T-helper 1 cell treated with Interleukin-12 subunit alpha and Interleukin-12 subunit beta and Interleukin-4 antibody, amounts not matched to agents 30 ng/mL and 1 ng/mL, for 36 hours (primary cell): ENCODE measurements at places on chromosomes 6 and 20. TPM values are rescaled to one million over a fixed set of nuclear protein-coding genes. Genes with fewer than 3 reads are reported as not detected.

The ISM1 gene
- 0.49 and 0.66 TPM in 2 replicates for total RNA-seq

The SEMG1 gene
- total RNA-seq: not detected in 2 replicates

The SMLR1 gene
- total RNA-seq: not detected in 2 replicates

The TSBP1 gene
- not detected in 2 replicates for total RNA-seq

The CEP57L1 gene
- 14.5 and 15.8 TPM in 2 replicates for total RNA-seq

The ERGIC3 gene
- total RNA-seq: 140 and 149 TPM in 2 replicates

The CTCFL gene
- total RNA-seq: not detected in 2 replicates

The LEMD2 gene
- 77.0 and 77.2 TPM in 2 replicates for total RNA-seq

The HCK gene
- 1.5 and 1.8 TPM in 2 replicates for total RNA-seq

The ATXN1 gene
- total RNA-seq: 97.0 and 99.2 TPM in 2 replicates

The QKI gene
- total RNA-seq: 65.4 and 72.1 TPM in 2 replicates

The HLA-DRB1 gene
- total RNA-seq: 170 and 173 TPM in 2 replicates

The FLRT3 gene
- total RNA-seq: not detected in 2 replicates

The GRIK2 gene
- total RNA-seq: not detected in 2 replicates

The OR12D1 gene
- total RNA-seq: not detected in 2 replicates

The BPIFB2 gene
- total RNA-seq: not detected in 2 replicates

The MYLK2 gene
- total RNA-seq: 0.59 and 0.64 TPM in 2 replicates

The CDH4 gene
- total RNA-seq: not detected in 2 replicates

The MYCT1 gene
- total RNA-seq: not detected in 2 replicates

The GATA5 gene
- total RNA-seq: not detected in 2 replicates

The SLC17A9 gene
- total RNA-seq: 2.5 and 3.2 TPM in 2 replicates

The RAMACL gene
- total RNA-seq: 0.22 and 0.39 TPM in 2 replicates

The LY6G6C gene
- total RNA-seq: 0.41 TPM in 1 of 2 replicates, not detected in the other

The TFAP2A gene
- total RNA-seq: 0.22 TPM in 1 of 2 replicates, not detected in the other
